ENCODE measurements at places on chromosomes 2 and 18.

GRCh38 chr2:165874445-165875039 is 79.0 kb downstream of the TTC21B start:
- peak; percentile 47 for DNase-seq

GRCh38 chr18:3367491-3368091 is 82.4 kb upstream of the TGIF1 start:
- DNase-seq = peak; percentile 37

GRCh38 chr18:12589448-12589847 is 68.5 kb downstream of the SPIRE1 start:
- DNase-seq = no peak

DNA sequence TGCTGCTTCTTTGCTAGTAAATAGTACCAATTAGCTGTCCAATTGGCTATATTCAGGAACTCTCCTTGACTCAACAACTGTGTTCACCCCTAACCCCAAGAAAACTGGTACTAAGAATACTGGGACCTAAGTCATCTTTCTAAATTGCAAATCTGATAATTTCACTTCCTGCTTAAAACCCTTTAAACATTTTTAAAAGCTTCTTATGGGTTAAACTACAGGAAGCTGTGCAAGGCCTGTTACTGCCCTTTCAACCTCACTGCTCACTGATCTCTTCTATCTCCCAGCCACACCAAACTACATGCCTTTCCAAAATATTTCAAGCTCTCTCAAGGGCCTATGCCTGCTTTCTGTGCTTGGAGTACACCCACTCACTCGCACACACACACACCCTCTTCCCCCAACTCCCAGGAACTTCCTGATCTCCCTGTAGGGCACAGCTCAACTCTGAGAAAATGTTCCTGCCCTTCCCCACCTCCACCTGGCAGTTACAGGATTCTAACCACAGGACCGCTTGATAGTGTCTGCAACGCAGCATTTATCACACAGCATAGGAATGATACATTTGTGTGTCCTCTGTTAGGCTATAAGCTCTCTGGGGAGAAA is 6.7 kb downstream of the LMAN1 start:
- no peak for DNase-seq

DNA sequence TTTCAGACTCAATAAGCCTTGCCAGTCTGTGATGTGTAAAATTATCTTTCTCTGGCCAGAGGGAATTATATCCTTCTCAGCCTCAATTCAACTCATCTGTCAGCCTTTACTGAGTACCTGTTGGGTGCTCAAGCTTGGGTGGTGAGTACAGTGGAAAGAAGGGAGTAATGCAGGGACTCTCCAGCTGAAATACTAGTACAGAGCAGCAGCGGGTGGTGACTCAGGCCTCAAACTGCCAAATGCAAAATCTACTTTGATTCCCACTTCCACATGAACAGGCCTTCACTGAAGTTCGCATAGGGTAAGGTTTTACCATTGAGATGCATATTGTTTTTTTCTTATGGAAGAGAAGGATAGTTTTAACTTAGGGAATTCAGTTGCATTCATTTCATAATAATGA is 326.8 kb downstream of the LRRTM1 start:
- no peak for DNase-seq

DNA sequence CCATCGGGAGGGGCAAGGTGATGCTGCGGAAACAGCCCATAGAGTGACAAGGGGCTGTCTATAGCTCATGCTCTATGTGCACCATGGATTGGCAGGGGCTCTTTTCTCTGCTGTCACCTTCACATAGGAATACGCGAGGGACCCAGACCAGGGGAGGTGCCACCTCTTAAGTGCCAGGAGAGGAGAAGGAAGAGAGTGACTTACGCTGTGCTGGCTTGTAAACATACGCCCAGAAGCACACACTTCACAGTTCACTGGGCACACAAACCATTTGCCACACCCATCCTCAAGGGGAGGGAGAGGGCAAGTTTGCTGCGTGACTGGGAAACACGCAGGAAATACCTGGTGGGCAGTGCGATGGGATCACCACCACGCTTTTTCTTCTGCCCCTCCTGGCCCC is 65.1 kb upstream of the GPR45 start:
- DNase-seq = no peak

DNA sequence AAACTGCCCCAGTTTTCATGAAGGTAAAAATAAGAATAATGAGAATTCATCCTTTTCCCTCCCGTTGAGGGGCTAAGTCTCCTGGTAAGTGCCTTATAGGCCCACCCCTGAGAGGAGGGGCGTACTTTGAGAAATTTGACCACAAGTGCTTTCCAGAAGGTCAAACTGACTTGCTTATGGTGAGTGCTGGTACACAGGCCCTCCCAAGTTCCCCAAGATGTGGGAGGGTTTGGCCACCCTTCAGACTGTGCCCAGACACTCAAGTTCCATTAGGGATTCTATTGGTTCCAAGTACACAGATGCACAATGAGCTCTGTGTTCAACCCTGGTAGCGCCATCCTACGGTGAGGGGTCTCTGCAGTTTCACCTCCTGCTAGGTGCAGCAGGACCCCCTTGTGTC is 205.1 kb downstream of the CTIF start:
- no peak for DNase-seq

DNA sequence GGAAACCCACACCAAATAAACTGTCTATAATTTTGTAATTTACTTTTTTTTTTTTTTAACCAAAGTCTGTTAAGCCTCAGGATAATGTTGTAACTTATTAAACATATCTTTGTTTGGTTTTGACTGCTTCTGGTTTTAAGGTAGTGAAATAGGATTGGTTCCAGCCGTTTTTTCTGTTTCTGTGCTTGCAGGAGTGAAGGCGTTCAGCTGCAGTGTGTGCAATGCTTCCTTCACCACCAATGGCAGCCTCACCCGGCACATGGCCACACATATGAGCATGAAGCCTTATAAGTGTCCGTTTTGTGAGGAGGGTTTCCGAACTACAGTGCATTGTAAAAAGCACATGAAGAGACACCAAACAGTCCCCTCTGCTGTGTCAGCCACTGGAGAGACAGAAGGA is 93.1 kb downstream of the ZNF236 start:
- no peak for DNase-seq
